Mammary epithelial cell (primary cell): ENCODE measurements at places on chromosomes 12 and 14.
A peak's percentile ranks its signal among the peaks of the same experiment; 100 is the strongest.

GRCh38 chr14:89304972-89305703, 111.9 kb downstream of the FOXN3 start:
- DNase-seq = no peak

GRCh38 chr12:3313066-3313465, 177.9 kb upstream of the PRMT8 start:
- DNase-seq = peak; percentile 57

GRCh38 chr12:32178341-32179010, 71.8 kb downstream of the BICD1 start:
- no peak for DNase-seq

DNA sequence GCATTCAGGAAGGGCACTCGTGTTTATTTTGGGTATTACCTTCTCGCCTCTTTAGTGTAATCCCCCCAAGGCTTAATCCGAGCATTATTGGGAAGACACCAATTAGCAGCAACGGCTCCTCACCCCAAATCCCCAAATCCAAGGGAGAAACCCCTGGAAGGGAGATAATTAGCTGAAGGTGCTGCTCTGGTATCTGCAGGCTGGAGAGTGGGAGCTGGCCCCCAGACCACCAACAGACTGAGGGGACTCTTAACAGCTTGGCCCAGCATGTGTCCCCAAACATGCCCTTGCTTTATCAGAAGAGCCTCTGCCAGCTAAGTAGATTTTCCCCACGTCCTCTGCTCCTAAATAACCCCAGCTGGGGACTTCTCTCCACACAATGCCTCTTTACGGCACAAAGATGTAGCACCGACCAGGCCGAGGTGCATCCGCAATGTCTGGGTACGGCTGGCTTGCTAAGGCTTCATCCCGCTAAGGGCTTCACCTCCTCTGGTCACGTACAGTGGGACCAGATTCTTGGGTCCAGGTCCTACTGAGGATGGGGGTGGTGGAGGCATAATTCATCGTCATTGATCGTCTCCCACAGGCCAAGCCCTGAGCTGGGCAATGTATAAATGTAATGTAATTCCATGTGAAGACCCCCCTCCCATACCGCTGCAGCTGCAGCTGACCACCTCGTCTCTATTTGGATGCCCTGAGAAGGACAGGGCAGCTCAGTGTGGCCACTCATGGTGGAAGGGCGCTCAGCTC, 123.7 kb upstream of the GSC start:
- DNase-seq = no peak

DNA sequence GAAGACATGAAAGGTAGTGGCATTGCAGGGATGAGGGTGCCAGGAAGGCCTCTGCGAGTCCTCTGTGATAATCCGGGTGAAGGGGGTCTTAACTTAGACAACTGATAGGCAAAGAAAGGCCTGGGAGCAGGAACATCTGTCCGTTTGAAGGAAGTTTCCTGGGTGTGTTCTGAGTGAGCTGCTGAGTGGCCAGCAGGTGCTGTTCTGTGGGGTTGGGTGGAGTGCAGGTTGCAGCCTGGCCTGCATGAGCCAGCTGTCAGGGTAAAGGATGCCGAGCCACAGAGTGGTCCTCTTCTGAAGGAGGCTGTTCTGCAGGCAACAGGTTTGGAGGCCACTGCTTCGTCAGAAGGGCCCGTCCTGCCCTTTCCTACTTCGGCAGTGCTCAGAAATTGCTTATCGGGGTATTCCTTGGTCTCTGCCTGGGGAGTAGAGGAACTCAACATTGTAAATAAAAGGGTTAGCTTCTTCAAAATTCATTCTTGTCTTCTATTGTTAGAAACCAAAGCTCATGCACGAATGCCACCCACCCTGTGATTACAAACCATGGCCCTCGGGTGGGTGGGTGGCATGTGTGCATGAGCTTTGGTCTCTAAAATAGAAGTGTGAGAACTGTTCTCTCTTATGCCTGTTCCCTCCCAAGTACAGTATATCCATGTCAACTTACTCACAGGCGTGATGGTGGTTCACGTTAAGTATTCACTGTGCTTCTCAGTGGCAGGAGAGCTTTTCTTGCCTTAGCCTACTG, 118.9 kb downstream of the CHST11 start:
- no peak for DNase-seq

- no peak for DNase-seq
These were observed 6.7 kb upstream of the NEK9 start for GRCh38 chr14:75133597-75133996.

DNA sequence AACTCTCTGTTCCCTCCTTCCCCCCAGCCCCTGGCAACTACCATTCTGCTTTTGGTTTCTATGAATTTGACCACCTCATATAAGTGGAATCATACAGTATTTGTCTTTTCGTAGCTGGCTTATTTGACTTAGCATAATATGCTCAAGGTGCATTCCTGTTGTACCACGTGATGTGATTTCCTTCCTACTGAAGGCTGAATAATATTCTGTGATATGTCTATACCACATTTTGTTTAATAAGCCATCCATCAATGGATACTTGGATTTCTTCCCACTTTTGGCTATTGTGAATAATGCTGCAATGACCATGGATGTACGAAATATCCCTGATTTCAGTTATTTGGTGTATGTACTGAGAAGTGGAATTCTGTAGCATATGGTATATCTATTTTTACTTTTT, 16.3 kb downstream of the NDUFA9 start:
- no peak for DNase-seq

DNA sequence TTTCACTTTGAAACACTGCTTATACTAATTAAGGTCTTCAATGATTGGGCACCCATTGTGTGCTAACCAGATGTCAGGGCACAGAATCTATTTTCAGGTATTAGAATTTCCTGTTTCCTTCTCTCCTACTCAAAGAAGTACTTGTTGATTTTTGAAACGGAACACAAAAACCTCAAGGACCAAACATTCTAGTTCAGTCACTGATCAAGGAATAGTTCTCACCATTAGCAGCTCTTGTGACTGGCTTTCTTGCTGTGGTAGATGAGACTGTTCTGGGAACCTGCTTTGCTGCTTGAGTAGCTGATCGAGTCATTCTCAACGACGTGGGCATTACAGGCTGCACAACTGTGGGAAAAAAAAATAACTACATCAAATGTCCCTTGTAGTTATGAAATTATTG, 11.0 kb downstream of the DLGAP5 start:
- peak; percentile 14 for DNase-seq

DNA sequence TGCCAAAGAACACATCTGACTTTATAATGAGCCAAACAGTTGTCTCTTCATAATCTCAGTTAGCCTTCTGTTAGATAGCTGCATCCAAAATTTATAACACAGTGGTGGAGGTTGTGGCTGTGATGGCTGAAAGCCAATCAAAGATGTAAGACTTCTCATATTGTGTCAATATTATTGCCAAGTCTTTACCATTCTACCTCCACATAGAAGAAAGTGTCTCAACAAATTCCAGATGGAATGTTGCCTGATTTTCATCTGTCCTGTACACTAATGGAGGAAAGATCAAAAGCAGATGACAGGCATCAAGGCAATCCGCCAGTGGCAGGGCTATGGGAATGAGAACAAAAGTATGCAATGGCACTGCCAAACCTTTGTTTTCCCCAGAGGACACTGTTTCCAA, 813.1 kb upstream of the NOVA1 start:
- DNase-seq = no peak

DNA sequence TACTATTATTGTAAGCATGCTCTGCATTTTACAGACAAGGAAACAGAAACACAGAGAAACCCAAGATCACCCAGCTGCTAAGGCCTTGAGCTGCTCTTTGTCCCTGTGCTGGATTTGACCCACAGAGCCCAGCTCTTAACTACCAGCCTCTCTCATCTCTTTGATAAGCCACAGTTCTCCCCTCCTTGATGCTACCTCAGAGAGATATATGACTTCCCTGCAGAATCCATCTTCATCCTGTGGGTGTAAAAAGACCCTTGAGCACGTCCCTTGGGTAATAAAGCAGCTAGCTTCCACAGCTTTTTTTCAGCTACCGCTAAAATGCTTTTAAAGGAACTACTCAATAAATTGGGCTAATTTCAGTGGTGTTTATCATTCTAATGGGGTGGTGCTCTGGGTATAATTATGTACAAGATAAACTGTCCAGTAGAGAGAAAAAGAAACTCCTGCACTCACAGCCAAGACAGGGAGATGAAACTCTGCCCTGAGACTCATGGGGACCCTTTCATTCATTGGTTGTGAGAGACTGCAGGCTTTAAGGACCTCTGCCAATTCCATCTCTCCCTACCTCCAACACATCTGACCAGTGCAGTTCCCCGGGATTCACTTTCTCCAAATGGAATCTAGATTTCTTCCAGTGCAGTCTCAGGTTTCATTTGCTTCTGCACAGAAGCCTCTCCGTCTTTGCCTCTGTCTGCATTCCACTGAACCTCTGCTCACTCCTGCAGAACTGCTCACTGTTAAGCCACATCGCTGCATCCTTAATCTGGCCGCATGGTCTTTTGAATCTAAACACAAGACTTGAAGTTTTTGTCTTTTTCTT, 24.7 kb upstream of the NTF3 start:
- no peak for DNase-seq

DNA sequence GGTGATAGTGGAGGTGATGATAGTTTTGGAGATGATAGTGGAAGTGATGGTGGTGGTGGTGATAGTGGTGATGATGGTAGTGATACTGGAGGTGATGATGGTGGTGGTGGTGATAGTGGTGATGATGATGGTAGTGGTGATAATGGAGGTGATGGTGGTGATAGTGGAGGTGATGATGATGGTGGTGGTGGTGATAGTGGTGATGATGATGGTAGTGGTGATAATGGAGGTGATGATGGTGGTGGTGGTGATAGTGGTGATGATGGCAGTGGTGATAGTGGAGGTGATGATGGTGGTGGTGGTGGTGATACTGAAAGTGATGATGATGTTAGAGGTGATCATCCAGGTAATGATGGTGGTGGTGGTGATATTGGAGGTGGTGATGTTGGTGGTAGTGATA, 570.0 kb upstream of the TMEM132C start:
- no peak for DNase-seq

GRCh38 chr12:12365931-12366431, 9.1 kb downstream of the BORCS5 start:
- no peak for DNase-seq

DNA sequence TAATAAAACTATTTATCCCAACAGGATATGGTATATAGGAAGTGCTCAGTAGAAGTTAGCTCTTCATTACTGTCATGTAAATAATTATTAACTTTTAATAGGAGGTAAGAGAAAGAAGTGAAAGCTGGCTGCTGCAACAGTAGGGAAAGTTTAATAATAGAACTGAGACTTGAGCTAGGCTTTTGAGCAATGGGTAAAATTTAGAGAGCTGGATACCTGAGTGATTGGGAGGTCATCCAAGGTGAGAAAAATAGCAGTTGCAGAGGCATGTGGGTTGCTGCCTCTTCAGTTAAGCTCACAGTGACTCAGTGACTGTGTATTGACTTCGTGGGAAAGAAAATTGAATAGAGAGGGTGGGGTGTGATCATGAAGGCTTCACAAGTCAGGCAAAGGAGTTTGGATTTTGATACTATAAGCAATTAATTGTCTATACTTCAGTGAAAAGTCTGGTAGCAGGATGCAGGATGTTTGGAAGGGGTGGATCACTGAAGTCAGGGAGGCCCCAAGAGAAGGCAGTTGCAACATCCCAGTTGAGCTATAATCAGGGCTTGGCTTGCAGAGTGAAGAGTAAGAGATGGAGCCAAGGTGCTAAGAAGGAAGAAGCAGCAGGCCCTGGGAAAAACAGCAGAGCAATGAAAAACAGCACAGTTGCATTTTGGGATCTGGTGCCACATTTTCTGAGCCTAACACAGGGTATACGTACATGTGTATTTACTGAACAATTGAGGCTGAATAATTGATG, 172.0 kb upstream of the FRMD6 start:
- DNase-seq = no peak

- no peak for DNase-seq
These were observed 29.2 kb downstream of the TMEM229B start for GRCh38 chr14:67459336-67459735.

DNA sequence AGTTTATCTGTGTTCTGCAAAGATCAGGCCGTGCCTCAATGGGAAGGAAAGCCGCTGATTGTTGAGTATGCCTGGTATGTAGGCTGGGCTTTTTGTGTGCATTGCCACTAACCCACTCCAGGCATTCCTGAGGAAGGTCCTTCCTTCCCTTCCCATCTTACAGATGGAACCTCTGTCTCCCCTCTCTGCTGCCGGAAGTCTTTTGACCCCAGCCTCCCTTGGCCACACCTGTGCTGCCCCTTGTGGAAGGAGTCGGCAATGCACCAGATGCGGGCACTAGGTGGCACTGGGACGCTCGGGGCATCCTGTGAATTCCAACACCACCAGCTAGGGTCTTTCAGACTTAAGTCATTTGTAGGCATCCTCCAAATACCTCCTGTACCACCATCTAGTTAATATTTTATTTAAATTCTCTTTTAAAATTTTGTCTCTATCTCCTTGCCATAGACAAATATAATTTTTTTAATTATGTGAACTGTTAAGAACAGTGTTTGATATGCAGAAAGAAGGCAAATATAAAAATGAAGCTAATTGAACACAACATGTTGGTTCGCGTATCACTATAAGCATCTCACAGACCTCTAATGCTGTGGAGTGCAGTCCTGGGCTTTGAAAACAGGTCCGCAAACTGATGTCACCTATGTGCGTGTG, 99.6 kb downstream of the RIN3 start:
- no peak for DNase-seq

GRCh38 chr12:13288501-13288900, 92.0 kb downstream of the EMP1 start:
- no peak for DNase-seq

- DNase-seq = no peak
These were observed 73.9 kb downstream of the EID3 start for GRCh38 chr12:104377514-104377812.

DNA sequence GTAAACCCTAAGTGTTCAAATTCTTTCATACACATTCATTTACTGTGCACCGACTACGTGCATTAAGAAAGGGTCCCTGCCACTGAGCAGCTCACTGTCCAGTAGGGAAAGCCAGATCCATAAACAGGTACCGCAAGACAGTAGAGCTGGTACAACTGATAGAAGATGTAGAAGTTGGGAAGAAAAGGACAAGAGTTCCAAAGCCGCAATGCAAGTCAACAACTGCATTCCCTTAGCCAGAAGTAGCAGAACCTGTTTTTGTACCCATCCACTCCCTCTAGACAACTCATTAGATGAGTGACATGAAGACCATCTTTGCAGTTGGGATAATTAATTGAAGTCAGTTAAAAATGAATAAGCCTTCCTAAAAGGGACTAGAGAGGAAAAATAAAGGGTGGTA, 1.3 kb downstream of the SENP1 start:
- DNase-seq = peak; percentile 61

DNA sequence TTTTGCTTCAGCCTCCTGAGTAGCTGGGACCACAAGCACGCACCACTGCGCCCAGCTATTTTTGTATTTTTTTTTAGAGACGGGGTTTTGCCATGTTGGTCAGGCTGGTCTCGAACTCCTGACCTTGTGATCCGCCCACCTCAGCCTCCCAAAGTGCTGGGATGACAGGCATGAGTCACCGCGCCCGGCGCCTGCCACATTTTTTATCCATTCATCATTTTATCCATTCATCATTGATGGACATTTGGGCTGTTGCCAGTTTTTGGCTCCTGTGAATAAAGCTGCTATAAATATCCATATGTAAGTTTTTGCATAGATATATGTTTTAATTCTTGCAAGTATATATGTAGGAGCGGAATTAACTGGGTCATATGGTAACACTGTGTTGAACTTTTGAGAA, 79.5 kb downstream of the DAAM1 start:
- DNase-seq = peak; percentile 49

GRCh38 chr12:126157575-126157966, 1092.3 kb downstream of the AACS start:
- DNase-seq = no peak
